CD4-positive, alpha-beta T cell treated with Interleukin-10 for 1 hour (primary cell): ENCODE measurements at places on chromosomes 6 and 20.

DNA sequence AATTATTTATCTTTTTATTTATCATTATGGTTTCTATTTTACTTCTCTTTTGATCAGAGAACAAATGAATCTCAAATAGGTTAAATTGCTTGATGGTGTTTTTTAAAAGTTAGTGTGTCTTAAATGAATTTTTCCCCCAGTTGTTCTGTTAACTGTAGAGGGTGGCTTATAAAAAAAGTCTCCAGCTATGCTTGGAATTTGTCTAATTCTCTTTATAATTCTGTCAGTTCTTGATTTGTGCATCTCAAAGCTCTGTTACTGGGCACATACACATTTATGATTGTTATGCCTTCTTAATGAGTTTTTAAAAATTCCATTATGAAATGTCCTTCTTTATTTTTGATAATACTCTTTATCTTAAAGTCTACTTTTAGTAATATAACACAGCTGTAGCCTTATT is 58.0 kb downstream of the LIN28B start:
- no peak for DNase-seq

DNA sequence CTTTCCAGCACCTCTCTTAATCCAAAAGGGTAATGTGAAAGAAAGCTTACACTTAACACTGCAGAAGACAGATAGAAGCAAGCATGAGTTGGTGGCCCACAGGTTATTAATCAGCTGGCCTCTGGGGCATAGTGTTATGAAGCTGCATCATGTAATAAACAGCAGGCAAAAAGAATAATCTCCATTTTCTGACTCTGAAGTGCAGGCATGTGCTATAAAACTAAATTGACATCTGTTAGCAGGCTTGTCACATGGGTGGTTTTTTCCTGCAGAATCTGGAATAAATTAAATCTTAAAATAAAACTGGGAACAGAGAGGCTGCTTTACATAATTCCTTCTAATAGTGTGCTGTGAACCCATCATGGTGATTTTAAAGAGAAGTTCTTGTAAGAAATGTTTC is 73.3 kb downstream of the METTL24 start:
- DNase-seq: no peak

DNA sequence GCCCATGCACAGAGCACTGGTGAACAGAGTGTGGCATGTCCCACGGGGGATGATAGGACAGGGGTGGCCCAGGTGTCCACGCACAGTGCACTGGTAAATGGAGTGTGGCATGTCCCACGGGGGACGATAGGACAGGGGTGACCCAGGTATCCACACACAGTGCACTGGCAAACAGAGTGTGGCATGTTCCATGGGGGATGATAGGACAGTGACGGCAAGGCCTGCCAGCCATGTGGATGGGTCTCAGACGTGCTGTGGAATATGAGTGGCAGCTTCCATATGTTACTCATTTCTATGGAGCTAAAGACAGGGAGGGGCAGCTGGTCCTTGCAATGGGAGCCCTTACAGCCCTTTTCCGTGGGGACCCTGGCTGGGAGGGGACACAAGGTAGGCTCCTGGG is 168.7 kb downstream of the CDH4 start:
- DNase-seq: no peak

DNA sequence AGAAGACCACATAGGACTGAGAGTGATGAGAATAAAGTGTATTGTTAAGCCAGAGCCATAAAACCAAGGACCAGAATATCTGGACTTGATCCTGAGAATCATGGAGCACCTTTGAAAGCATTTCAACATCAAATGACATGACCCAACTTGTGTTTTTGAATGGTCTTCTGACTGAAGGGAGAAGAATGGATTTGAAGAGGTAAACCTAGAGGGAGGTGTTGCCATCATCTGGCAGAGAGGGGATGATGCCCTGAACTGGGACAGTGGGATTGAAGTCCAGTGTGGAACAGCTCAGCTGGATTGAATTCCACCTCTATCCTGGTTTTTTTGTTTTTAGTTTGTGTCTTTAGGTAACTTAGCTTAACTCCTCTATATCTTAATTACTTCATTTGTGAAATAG is 570.0 kb downstream of the TBC1D32 start:
- DNase-seq: no peak

GRCh38 chr20:37538003-37538402 is 10.3 kb upstream of the BLCAP start:
- no peak for DNase-seq

DNA sequence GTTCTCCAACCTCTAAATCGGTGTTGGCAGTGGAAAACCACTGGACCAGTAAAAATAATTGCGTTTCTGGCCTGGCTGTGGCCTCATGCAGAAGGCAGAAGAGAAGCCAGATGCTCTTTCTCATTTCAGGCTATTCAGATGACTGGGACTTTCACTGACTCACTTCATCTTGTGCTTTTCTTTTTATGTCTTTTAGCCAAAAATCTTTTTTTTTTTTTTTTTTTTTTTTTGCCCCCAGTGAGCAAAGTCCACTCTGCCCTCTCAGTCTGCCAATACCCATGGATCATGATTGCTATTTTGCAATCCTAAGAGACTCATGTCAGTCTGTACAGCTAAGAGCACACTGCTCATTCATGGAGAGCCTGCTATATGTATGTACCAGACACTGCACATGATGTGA is 962.5 kb downstream of the KIF16B start:
- no peak for DNase-seq

DNA sequence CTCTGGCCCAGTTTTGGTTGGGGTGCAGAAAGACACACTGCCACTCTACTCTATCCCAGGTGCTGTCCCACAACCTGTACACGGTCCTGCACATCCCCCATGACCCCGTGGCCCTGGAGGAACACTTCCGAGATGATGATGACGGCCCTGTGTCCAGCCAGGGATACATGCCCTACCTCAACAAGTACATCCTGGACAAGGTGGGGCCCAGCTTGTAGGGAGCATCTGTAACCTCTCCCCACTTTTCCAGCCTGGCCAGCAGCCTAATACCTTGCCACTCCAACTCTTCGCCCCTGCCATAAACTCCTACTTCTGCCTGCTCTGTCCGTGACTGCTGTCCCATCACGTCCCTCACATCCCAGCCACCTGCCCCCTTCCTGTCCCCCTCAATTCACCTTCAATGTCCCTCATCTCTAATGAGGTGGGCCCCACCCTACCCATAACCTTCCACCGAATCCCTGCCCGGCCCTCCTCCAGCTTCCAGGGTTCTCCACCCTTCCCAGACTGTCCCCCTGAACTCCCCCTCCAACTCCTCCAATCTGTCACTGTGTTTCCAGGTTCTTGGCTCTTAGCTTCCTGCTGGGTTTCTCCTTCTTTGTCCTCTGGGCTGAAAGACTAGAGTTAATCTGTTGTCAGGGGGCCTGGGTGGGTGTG is 12.1 kb downstream of the DEF6 start:
- no peak for DNase-seq

GRCh38 chr6:99350573-99350972 is 1.1 kb upstream of the FAXC start:
- DNase-seq: no peak

DNA sequence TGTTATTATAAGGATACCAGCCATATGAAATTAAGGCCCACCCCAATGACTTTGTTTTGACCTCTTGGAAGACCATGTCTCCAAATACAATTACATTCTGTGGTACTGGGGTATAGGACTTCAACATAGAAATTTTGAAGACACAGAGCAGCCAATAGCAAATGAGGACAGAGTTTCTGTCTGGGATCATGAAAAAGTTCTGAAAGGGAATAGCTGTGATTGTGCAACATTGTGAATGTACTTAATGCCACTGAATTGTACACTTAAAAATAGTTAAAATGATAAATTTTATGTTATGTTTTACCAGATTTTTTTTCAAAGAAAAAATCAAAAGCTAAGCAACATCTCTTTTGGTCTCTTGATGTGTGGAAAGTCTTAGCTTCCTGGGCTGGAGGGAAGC is 27.0 kb upstream of the AGPAT4 start:
- DNase-seq: no peak

DNA sequence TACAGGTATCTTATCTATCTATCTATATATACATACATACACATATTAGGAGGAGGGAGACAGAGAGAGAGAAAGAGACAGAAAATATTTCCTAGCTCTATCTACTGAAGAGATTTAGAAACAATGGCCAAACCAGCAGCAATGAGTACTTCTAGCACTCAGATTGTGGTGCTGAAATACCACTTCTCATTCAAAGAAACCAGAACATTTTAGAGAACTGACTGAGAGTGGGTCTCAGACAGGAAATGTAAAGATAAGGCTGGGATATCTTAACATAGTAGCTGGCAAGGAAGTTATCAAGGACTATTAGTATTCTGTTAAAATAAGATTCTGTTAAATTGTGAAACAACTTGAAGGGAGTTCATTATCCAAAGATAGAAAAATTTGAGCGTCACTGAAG is 57.0 kb downstream of the DNAAF9 start:
- DNase-seq: no peak
